ENCODE measurements at places on chromosomes 4 and X.

DNA sequence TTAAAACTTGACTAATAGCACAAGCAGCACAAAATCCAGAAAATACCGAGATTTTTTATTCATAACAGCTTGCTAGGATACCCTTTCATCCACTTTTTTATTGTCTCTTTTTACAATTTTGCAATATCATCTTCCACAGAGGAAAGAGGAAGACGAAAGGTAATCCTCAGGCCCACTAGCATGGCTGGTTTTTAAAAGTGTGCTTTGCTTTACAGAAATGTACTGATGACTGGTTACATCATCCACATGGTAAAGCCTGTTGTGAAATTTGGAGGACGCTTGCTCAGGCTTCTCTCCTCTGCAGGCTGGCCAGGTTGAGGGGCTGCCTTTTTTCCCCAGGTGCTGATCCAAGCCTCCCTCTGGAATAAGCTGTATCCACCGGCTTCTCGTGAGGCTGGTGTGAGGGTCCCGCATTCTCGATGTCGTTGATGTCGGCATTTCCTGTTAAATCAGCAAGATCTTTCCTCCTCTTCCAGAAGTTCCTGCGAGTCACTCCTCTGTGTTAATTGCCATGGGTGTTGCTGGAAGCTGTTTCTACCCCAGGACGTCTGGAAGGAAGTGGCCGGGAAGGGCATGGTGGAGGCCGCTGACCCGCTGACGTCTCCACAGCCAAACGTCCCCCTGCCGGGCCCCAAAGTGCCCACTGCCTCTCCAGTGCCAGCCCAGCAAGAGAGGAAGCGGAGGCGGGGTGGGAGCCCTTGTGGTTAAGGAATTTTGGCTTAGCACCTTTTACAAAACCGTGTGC is 5.8 kb upstream of the DGKQ start:
- DNase-seq, result no peak

DNA sequence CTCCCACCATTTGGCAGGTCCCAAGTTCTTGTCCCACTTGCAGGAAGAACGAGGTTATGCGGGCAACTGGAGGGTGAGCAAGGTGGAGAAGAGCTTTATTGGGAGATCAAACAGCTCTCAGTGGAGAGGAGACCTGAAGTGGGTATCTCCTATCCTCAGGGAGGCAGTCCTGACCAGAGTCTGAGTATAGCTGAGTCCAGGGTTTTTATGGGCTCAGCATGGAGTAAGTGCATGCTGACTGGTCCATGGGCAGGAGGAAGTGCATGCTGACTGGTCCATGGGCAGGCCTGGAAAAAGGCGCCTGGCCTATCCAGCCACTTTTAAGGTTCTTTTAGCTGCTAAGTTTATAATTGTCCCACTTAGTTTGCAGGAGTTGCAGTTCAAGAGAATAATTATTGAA is 7.4 kb upstream of the HNRNPD start:
- DNase-seq, result no peak

DNA sequence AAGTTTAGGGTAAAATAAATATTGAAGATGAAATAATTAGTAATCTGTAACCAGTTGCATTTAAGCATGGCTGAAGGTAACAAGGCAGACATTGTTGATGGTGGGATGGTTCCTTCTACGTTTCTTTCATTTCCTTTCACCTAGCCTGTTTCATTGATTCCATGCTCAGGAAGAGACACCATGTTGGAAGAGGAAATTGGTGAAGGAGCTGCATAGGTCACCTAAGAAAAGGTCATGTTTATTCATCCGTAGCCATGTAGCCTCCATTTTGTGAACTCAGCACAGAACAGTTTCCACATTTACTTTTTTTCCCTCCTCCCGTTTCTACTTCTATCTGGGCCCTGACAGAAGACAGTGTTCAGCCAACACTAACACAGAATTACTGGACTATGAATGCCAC is 3.8 kb downstream of the ADH1B start:
- DNase-seq, result no peak

GRCh38 chr4:41158756-41159155 is 55.6 kb downstream of the APBB2 start:
- no peak for DNase-seq

DNA sequence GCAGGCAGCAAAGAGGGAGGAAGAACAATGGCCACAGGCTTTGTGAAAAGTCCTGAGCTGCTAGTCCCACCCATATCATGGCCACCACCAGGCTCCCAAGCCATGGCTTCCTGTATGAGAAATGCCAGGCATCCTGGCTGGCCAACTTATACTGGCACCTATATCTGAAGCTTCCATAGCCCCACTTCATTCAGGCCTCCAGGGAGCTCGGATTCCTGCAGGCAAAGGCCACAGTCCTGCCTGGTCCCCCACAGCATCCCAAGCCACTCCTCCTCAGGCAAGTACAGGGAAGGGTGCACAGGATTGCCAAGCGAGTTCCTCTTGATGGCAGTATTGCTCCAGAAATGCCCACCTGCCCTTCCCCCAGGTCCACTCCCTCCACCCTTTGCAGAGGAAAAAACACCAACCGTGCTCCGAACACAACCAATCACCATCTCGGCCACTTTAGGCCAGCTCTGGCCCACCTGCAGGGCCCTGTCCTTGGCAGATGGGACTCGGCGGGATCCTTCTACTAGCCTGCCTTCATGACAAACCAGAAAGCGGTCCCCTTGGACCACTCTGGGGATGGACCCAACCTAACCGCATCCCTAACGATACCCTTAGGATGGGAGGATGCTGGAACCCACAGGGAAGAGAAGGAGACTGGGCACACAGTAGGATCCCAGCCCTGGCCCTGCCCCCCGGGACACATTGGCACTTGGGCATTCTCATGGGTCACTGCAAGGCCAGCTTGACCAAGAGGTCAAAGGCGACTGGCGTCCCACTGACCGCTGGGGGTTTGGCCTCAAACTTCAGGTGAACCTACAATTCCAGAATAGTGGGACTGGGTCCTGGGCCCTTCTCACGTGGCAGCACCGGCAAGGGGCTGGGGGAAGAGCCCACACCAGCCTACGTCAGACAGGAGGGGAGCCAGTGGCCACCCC is 220.4 kb upstream of the AGTR2 start:
- DNase-seq, result no peak

Data from stimulated activated CD8-positive, alpha-beta memory T cell treated with anti-CD3 and anti-CD28 coated beads, Interleukin-2, amount 100 ng/mL, for 48 hours (primary cell).